ENCODE measurements at places on chromosomes 16 and 17. TPM values are rescaled to one million over a fixed set of nuclear protein-coding genes. Genes with fewer than 3 reads are reported as not detected.

The PPM1E gene
- 4.0 TPM for polyA plus RNA-seq

The ABI3 gene
- 5.8 TPM for polyA plus RNA-seq

DNA sequence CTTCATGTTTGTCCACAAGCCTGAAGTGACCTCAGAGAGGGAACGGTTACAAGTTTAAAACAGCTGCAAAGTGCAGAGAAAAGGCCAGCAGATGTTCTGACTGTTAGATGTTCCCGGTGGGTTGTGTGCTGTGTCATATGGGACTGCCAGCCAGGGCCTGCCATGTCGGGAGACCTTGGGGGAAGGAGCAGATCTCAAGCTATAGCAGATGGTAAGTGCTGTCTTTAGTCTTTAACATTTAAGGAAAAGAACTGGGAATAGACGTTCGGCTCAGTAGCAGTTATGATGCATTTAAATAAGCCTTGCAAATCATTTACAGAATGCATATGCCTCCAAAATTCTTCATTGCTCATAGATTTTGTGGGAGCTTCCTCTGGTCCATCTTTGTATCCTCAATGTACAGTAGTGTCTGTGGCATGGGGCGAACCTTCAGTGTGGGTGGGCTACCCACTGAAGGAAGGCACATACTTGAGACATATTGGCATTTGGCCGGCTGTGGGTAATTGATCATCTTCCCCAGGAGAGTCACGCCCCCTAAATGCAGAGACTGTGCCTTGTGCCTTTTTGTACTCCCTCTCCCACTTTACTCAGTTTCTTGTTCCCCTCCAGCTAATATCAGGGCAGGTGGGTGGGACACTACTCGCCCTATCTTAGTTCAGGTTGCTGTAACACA lies 131.9 kb downstream of the NPIPB5 start:
- no peak for DNase-seq

DNA sequence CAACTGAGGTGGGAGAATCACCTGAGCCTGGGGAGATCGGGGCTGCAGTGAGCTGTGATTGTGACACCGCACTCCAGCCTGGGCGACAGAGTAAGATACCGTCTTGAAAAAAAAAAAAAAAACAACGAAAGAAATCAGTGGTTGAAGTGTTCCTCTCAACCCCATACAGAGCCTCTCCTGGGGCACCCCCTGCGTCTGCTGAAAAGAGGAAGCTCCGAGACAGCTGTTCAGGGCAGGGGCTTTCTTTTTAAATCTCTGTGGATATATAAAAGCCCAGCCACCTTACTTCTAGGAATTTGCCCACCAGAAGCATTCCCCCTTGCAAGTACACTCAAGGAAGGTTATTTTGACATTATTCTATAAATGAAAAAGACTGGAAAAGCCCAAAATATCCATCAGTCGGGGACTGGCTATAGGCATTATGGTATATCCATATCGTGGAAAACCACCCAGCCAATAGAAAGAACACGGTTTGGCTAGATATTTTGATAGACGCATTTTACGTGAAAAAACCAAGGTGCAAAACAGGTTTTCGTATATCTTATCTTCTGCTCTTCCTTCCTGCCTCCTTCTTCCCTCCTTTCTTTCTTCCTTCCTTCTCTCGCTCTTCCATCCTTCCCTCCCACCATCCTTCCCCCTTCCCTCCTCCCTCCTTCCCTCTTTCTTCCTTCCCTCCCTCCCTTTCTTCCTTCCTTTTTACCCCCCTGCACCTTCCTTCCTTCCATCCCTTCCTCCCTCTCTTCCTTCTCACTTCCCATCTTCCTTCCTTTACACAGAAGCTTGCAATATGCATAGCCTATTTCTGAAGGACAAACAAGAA lies 9.2 kb upstream of the CCL22 start:
- DNase-seq, result no peak

- no peak for DNase-seq
Measured at GRCh38 chr16:80294172-80294571, 246.6 kb upstream of the DYNLRB2 start.

GRCh38 chr17:35252651-35253050 lies 9.8 kb downstream of the SLFN5 start:
- no peak for DNase-seq

GRCh38 chr16:80337786-80338185 lies 203.0 kb upstream of the DYNLRB2 start:
- DNase-seq, result no peak

GRCh38 chr17:17044846-17045561 lies 2.7 kb downstream of the MPRIP start:
- DNase-seq, result no peak

GRCh38 chr16:48629531-48629930 lies 19.6 kb upstream of the N4BP1 start:
- DNase-seq, result no peak

GRCh38 chr16:66899945-66900710 lies 18.6 kb downstream of the CDH16 start:
- no peak for DNase-seq

DNA sequence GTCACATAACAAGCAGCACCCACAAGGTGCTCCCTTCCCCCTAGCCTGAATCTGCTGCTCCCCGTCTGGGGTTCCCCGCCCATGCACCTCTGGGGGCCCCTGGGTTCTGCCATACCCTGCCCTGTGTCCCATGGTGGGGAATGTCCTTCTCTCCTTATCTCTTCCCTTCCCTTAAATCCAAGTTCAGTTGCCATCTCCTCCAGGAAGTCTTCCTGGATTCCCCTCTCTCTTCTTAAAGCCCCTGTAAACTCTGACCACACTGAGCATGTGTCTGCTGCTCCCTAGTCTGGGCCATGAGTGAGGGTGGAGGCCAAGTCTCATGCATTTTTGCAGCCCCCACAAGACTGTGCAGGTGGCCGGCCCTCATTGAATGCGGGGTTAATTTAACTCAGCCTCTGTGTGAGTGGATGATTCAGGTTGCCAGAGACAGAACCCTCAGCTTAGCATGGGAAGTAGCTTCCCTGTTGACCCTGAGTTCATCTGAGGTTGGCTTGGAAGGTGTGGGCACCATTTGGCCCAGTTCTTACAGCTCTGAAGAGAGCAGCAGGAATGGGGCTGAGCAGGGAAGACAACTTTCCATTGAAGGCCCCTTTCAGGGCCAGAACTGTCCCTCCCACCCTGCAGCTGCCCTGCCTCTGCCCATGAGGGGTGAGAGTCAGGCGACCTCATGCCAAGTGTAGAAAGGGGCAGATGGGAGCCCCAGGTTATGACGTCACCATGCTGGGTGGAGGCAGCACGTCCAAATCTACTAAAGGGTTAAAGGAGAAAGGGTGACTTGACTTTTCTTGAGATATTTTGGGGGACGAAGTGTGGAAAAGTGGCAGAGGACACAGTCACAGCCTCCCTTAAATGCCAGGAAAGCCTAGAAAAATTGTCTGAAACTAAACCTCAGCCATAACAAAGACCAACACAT lies at the start of gene STH:
Gene STH (plus strand): TSS at position 264 of the 913 bp plus-strand sequence. CDS start 30 bp downstream, at position 294.
- DNase-seq, result no peak
